ENCODE measurements at places on chromosomes 3 and 15.

DNA sequence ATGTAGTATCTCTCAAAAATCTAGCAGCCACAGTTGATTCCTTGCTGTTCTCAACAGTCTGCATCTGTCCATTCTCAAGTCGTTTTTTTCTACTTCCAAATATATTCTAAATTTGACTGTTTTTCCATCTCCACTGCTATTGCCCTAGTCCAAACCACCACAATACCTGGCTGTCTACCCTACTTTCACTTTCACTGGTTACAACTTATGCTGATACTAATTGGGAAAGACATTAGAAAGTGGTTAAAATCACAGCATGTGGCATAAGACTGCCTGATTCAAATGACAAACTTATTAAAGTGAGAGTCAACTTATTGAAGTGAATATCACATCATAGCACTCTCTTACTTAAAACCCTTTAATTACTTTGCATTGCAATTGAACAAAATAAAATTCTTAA, 72.6 kb downstream of the CHST2 start:
- DNase-seq, result no peak

GRCh38 chr3:36409862-36410261, 29.6 kb downstream of the STAC start:
- DNase-seq, result no peak

DNA sequence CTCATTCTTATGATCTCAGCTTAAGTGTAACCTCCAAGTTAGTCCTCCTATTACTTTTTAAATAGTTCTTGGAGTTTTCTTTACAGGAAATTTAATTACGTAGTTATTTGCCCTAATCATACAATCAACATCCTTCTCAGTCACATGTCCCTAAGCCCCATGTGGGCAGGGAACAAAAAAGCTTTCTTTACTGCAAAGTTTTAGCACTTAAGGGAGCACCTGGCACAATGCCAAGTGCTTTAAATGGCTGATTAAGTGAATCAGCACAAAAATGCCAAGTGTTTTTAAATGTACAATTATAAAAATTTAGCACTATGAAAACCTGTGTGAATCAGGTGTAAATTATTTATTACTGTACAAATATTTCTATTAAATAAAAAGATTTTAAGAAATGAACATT, 445.3 kb downstream of the C3orf38 start:
- no peak for DNase-seq

DNA sequence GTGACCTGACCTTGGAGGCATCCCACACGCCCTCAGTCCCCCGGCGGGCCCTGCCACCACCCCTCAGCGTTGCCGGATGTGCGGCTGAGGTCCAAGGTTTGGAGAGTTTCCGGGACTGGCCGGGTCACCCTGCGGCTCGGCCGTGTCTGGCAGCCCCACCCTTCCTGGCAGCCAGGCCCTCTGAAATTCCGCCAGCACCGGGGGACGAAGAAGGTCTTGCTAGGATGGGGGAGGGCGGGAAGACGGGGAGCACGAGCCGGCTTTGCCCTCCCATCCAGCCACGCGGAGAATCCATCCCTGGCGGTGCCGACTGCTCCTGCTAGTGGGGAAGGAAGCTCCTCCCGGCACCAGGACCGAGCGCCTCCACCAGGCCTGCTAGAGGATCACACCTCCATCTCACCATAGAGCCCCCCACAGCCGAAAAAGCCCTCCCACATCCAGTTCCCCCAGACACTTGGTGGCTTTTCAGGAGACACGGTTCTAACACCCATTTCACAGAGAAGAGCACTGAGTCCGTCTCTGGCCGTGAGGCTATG, 81.5 kb downstream of the CPN2 start:
- no peak for DNase-seq

- no peak for DNase-seq
These were observed 354.8 kb downstream of the MECOM start for GRCh38 chr3:169308654-169309250.

- no peak for DNase-seq
These were observed 17.1 kb downstream of the CCDC13 start for GRCh38 chr3:42755681-42756578.

DNA sequence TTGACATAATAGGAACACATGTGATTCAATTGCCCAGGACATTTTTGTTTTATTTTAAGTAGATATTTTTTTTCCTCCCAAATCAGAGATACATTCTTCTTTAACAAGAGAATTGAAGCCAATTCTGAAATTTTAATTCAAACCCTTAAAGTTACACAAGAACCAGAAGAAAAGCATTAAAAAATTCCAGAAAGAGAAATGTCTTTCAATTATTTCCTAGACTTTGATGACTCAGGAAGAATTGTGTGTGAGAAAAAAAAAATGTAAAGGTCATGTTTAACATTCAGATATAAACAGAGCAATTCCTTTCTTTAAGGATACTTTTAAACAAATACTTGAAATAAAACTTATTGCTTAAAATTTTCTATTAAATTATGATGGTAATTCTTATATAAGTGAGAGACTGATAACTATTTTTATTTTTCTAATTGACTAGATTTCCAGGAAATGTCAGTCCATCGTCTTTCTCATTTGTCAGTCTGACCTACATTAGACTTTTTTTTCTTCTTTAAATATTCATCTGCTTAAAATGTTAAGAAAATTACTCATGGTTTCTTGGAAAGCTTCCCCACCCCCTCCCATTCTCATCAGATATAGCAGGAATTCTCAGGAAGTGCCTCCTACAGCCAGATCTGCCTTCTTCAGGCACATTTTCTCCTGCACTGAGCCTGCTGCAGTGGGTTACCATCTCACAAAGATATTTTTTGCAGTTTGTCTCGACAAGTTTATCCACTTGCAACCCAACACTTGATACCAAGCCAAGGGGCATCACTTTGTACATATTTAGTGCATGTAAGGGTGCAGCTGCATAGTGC, 261.8 kb upstream of the CBLB start:
- no peak for DNase-seq

GRCh38 chr3:175187586-175187985, 328.5 kb downstream of the NAALADL2 start:
- DNase-seq, result no peak

DNA sequence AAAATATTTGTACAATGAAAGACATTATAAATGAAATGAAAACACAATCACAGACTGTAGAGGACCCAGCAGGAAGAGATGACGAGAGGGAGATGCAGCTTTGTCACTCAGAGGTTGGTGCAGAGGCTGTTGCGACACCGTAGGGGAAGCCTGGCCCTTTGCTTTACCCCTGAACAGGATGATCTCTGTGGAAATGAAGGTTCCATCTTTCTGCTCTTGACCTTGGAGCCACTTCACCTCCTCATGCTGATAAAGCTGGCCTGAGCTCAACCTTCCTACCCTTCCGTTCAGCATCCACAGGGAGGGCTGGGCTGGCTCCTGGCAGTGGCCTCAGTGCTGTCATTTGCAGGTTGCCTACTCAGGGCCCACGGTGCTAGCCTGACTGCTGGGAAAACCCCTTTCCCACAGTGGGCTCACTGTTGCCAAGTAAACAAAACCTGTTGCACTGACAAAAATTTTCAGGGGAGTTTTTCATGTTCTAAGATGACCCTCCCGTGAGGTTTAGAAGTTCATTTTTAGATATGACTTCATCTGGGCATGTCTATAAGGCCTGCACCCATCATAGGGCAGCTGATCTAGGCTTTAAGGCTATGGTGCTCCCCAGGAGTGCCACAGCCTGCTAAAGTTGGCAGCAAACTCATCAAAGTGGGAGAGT, 3.0 kb upstream of the CD80 start:
- no peak for DNase-seq

DNA sequence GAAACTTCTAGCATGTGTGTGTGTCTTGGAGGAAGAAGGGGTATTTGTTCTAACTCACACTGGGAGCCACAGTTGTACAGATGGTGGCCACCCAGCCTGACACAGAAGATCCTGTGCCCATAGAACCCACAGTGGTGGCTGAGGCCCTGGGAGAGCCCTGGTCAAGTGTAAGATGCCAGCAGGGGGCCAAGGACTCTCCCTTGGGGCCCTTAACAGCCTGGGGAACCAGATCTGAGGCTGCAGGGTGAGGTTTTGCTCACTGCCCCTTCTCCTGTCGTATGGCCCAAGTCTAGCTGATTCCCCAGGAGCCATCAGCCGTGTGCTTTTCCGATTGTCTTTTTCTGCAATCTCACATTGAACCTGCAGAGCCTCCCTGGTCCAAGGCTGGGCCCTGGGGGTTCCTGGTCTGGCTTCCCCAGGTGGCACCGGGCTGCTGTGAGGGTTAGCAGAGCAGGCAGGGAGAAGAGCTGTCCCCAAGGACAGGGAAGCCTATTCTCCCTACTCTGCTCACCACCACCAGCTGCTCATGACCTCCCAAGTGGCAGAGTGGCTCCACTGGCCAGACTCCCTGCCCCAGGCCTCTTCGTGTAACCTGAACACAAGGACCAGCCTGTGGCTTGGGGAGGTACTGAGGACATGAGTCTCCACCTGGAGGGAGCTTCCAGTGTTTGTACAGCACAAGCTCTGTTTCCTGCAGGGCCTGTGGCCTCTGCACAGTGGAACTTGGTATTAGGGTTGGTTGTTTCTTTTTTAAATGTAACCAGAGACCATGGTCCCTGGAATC, 51.9 kb downstream of the CA12 start:
- DNase-seq, result no peak

DNA sequence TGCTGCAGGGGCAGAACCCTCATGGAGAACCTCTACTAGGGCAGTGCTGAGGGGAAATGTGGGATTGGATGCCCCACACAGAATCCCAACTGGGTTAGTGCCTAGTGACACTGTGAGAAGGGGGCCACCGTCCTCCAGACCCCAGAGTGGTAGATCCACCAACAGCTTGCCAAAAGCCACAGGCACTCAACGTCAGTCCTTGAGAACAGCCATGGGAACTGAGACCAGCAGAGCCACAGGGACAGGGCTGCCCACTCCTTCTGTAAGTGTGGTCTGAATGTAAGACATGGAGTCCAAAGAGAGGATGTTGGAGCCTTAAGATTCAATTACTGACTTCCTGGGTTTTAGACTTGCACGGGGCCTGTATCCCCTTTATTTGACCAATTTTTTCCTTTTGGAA, 1451.5 kb downstream of the SI start:
- DNase-seq, result no peak

- DNase-seq, result no peak
These were observed 105.4 kb downstream of the PTPRG start for GRCh38 chr3:61666615-61667330.

- no peak for DNase-seq
These were observed 44.8 kb downstream of the LEO1 start for GRCh38 chr15:51926809-51927208.

- no peak for DNase-seq
These were observed 90.0 kb downstream of the ANO10 start for GRCh38 chr3:43531835-43532234.

- DNase-seq, result no peak
These were observed 61.4 kb downstream of the UMPS start for GRCh38 chr3:124791639-124792151.

- peak; percentile 17 for DNase-seq
These were observed 87.5 kb upstream of the PLXNA1 start for GRCh38 chr3:126895178-126896066.

GRCh38 chr15:73681856-73682599, 2.2 kb upstream of the CD276 start:
- no peak for DNase-seq

DNA sequence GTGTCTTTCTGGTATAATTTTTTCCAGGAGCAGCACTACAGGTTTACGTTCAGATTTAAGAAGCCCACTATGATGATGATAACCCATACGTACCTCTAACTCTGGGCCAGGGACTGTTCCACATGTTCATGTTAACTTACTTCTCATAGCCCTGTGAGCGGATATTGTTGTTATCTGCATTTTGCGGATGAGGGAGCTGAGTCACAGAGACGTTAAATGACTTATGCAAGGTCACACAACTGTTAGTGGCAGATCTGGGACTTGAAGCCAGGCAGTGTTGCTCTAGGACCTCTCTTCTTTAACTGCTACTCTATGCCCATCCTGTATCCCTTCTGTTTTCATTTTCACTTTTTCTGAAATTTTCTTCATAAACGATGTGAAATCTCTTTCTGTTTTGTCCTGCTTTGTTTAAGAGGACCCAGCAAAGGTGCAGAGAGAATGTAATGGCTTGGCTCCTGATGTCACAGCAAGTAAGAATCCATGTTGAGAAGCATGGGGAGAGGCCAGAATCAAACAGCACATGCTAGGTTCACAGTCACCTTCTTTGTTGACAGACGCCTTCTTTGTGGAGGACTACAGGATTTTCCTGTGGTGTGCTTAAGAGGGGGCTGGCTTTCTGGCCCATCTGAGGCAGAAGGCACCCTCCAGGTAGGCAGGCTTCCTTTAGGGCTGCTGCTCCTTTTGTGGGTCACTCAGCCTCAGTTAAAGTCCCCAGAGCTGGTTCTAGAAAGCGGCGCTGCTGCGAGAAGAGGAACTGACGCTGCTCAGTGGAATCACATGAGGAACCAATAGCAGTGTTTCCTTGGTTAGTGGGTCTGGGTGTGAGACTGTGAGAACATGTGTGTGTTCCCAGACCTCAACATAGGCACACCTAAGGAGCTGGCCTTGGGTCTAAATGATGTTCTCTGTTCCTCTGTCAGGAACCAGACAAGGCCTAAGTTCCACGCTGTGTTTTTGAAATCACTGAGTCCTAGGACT, 121.6 kb downstream of the TMEM108 start:
- DNase-seq, result no peak

DNA sequence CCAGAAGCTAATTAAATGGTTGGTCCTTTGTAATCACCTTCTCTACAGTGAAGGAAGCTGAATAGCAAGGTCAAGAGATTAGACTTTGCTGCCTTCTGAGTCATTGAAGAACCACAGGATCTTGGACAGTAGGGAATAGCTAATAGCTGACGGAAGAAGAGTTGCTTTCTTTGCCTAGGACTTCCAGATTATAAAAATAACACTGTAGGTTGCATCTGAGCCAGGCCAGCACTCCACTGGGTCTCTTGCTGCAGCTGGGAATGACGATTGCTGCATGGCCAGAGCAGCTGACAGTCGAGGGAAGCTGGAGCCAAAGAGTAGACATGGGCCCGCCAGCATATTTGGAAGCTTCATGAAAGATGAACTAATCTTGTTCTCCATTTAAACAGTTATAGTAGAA, 81.5 kb upstream of the KCNMB2 start:
- DNase-seq, result no peak

GRCh38 chr15:79673416-79674123, 223.2 kb downstream of the MTHFS start:
- no peak for DNase-seq

GRCh38 chr15:68421798-68422402, 10.1 kb downstream of the ITGA11 start:
- DNase-seq, result no peak

DNA sequence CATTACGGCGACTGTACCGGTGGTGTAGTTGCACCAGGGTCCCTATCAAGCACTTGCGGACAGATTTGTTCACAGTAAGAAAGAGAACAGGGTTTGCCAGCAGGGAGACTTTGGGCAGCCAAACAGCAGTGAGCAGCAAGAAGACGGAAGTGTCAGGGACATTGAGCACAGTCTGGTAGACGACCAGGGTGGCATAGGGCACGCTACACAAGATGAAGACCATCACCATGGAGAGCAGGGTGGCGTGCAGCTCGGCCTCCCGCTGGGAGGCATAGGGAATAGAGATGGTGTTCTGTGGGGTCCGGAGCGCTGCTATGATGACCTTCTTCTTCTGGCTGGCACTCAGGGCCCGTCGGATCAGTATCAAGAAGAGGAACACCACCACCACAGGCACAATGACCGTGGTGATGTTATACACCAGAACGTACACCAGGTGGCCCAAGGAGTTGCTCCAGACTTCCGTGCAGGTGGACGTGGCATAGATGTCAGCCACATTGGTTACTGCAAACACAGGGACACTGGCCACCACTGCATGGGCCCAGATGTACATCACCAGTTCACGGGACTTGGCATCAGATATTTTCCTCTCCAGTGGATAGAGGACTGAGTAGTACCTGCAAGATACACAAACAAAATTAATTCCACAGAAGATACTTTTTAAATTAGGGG, 19.1 kb upstream of the FSIP1 start:
- peak; percentile 2 for DNase-seq
